Ecto neural progenitor cell (in vitro differentiated cells): ENCODE measurements at places on chromosomes 5 and 9.

GRCh38 chr5:172015346-172015745 lies 8.9 kb upstream of the FBXW11 start:
- no peak for DNase-seq

DNA sequence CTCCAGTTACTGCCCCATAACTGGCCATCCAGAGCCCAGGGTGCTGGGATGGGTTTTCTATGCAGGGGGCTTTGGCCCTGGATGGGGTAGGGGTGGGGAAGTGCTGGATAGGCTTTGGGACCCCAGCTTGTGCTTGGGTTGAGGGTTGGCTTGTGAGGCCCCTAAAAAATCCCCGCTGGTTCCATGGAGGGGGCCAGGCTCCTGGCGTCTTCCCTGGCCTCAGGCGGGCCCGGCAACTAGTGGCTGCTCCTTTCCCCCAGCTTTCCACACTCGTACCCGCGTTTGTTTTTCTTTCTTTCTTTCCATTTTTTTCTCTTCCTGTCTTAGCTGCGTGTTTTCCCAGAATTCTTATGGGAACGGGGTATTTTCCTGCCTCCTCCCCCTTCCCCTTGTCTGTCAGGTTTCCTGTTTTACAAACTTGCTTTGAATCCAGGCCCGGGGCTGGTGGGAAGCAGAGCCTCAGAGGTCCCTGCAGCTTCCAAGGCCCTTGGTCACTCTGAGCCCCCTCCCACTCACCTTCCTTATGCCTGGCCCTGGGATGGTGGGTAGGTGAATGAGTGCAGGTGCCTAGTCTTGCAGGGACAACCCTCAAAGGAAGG lies 40.2 kb downstream of the RGS3 start:
- DNase-seq = no peak

GRCh38 chr9:38404314-38404713 lies 11.8 kb downstream of the ALDH1B1 start:
- no peak for DNase-seq

DNA sequence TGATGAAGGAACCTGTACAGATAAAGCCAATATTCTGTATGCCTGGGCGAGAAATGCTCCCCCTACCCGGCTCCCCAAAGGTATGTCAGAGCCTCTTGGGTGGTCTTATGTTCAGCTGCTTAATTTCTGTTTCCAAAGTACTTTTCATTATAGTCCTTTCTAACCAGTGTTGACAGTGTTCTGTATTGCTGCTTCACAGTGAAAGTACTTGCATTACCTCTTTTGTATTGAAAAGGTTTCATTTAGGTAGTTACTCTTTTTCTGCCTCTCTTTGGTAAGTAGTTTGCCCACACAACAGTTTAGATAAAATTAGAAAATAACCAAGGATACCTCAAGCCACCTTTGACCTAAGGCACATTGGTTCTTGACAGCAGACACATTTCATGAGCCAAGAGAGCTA lies 169.9 kb downstream of the PAM start:
- DNase-seq = no peak

DNA sequence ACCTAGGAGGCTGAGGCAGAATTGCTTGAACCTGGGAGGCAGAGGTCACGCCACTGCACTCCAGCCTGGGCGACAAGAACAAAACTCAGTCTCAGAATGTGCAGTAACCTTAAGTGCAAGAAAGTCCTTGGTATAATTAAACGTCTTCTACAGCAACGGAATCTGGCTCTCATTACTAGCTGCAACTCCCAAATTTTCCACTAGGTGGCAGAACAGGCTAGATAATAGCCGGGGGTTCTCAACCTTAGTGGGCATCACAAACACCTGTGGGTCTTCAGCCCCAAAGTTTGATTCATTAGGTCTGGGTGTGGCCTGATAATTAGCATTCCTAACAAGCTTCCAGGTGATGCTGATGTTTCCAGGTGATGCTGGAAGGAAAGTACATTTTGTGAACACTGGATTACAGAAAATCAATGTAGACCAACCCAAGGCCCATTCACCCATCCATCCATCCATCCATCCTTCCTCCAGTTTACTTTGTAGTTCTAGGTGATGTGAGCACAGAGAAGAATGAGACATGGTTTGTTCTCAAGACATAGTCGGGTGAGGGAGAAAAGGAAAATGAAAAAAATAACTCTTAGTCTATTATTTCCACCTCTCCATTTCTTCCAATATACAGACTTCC lies 37.3 kb downstream of the FBXW2 start:
- peak; percentile 65 for DNase-seq

DNA sequence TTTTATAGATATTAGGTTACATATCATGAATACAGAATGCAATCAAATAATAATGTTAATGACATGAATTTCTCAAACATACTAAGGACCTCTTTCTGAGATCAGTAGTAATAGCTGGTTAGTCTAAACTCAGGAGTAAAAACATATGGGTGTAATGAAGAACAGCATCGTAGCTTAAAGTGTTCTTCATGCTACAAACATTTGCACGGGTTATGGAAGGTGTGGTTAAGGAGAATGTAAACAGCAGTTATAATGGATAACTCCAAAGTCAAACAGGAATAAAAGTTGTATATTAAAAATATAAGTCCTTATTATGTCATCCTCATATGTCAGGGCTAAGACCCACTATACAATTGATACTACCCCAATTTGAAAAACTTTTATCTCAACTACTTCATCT lies 112.5 kb downstream of the RICTOR start:
- DNase-seq = no peak

- no peak for DNase-seq
Measured at GRCh38 chr9:21413624-21414023, 4.7 kb downstream of the IFNA8 start.

- DNase-seq = no peak
Measured at GRCh38 chr9:88791105-88791805, 200.0 kb upstream of the S1PR3 start.

DNA sequence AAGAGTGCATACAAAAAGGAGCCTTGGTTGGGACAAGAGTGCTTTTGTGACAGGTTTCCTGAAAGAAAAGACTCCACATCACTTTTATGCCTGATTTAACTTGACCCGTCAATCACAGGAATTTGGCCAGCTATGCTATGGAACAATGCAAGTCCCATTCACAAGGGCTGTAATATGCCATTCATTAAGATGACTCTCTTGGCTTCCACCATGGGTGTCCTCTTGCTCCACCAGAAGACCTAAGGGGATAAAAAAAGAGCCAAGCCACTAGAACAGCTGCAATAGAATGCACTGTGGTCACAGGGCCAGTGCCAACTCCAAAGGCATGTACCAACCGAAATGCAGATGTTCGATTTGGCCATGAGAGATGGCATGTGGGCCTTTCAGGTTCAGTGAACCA lies 480.1 kb upstream of the MPDZ start:
- no peak for DNase-seq

GRCh38 chr9:10041726-10042229 lies 571.0 kb downstream of the PTPRD start:
- no peak for DNase-seq

- no peak for DNase-seq
Measured at GRCh38 chr9:118091711-118092500, 387.7 kb downstream of the TLR4 start.

GRCh38 chr5:67474597-67475238 lies 278.1 kb upstream of the CD180 start:
- no peak for DNase-seq

DNA sequence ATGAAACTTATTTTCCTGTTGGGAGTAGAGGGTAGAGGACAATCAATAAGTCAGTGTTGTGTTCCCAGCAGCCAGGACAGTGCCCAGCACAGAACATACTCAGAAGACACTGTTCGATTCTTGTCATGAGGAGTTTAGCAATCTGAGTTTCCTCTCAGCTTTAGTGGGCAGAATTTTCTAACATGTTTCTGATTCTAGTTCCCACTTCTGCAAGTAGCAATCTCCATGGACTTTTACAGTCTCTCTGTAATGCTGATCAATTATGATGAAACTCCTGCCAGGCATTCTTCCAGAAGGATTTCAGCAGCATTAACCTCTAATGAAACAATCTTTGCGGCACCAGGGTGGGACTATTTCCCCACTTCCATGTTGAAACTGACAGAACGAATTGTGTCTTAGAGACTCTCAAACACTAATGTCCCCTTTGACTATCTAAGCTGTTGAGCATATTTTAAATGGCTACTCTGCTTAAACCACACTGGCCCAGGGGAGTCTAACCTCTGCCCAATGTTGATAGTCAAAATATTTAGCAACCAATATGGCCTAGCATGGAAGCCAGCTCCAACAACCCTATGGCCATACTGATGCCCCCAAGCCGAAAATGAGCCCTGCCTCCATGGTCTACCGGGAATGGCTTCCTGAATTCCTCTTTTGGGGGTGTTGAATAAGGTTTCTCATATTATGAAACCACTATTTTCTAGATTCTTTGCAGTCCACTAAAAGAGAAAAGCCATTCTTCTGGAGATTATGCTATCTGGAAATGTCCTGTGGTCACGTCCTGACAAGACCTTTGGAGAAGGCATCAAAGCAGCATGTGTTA lies 484.3 kb downstream of the BNC2 start:
- DNase-seq = no peak

DNA sequence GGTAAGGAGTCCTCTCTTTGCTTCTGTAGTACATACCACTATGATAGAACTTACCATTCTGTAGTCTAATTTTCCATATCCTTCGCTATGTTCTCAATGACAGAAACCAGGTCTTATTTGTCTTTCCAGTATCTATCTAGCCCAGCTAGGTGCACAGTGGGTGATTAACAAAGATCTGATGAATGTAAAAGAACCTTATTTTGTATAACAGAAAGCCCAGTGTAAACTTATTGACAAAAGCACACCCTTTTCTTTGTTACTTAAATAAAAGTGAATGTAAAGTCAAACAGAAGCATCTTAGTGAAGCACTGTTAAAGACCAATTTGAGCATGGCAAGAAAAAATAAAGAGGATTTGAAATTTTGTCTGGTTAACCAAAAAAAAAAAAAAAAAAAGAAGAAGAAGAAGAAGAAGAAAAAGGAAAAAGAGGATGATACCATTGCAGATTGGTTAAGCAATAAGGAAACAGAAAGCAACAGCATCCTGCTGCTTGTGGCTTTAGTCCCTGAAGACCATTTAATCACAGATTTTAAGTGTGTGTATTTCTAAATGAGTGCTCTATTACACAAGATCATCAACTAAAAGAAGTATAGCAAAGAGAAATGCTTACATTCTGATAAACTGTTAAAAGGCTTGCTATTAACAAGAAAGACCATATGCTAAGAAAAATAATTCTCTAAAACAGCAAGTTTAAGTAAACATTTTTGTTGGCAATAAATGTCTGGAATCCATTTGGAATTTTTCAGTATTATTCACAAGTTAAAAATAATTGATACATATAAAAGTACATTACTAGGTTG lies 21.2 kb downstream of the MEGF9 start:
- no peak for DNase-seq

GRCh38 chr5:36558641-36559040 lies 47.8 kb upstream of the SLC1A3 start:
- no peak for DNase-seq

GRCh38 chr5:115355095-115355494 lies 58.6 kb upstream of the CCDC112 start:
- no peak for DNase-seq

- DNase-seq = peak; percentile 67
Measured at GRCh38 chr9:113876151-113876992, at the start of gene ZNF618. Gene ZNF618 (plus strand): TSS chr9:113876309. CDS start chr9:113876381, 72 bp downstream.

DNA sequence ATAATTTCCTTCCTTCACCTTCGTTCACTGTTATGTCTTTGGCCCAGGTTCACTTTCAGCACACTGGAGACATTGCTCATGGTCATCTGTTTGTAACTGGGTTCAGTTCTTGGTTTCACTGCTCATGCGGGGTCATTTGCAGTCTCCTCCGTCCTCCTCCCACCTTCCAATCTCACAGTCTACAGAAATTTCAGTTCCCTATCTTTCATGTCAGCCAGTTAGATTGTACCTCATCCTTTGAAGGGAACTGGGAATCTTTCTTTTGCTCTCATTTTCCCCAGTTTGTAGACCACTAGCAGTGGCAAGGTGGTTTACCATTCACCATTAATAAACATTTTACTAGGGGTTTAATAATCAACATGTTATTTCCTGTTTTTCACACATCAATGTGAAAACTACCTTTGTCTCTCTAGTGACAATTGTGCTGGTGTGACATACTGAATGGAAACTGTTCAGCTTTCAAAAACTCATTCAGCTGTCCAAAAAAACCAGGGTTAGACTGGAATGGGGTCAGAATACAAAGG lies 100.9 kb upstream of the IL6ST start:
- DNase-seq = no peak

- no peak for DNase-seq
Measured at GRCh38 chr5:176391999-176392398, 3.4 kb downstream of the HIGD2A start.

- DNase-seq = no peak
Measured at GRCh38 chr9:86298873-86299272, 16.5 kb upstream of the ISCA1 start.

DNA sequence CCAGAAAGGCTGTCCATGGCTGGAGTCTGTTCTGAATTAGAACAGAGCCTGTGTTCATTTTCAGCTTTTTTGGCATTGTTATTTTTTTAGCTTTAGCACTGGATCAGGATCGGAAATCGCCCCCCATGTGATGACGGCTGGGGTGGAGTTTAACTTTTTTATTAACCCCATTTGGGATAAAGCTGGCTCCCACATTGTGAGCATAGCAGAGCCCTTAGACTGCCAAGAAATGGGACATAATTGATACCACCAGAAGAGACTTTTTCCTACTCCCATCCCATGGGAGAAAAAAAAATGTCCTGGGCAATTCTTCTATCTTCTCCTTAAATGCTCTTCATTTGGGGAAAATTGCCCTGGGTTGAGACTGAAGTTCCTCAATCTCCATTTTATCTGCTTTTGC lies 52.4 kb downstream of the SLIT3 start:
- no peak for DNase-seq

- DNase-seq = no peak
Measured at GRCh38 chr5:6936031-6936430, 222.8 kb downstream of the TENT4A start.

DNA sequence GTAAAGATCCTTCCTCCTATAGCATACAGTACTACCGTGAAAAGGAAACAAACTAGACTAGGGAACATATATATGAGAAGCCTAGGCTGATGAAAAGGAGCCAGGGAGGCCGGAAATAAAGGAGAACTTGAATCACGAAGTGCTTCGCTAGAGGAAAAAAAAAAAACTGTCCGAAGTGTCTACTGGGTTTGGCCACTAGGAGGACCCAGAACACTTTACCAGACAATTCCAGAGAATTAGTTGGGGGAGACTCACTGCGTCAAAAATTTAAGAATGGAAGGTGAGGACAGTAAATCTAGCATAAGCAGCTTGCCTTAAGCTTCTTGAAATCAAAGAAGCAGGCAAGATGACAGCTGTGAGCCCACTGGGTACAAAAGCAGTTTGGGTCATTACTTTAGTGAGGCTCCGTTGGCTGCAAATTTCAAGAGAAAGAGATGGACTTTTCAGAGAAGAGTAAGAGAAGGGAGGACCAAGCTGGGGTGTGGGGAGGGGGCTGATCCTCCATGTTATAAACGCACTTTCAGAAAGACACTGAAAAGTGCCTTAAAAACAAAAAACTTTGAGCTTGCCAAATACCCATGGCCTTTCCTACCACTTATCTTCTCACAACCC lies 47.4 kb downstream of the P4HA2 start:
- no peak for DNase-seq
